ENCODE measurements at places on chromosomes 3 and 15.

GRCh38 chr3:183447206-183448001 is 19.0 kb upstream of the MCF2L2 start:
- DNase-seq, result peak; percentile 44

- DNase-seq, result no peak
These were observed 459.2 kb upstream of the ALCAM start for GRCh38 chr3:104907507-104907906.

DNA sequence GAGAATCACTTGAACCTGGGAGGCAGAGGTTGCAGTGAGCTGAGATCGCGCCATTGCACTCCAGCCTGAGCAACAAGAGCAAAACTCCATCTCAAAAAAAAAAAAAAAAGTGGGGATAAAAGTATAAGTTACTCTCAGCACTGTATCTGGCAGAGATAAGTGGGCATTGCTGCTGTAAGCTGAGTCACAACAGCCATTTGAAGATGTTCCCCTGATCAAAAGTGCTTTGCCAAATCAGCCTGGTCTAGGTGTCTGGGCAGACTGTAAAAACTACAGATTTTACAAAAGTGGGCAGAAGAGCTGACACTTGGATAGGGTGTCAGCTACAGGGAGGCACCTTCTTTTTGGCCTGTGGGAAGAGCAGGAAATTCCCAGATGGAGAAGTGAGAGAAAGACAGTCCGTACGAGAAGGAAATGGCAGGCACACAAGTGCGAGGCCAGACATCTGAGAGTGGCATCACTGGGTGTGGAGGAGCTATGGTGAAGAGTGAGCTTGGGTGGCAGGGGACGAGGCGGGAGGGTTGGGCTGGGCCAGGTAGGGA is 78.5 kb downstream of the TRAK1 start:
- no peak for DNase-seq

- no peak for DNase-seq
These were observed 191.9 kb downstream of the STT3B start for GRCh38 chr3:31724651-31725050.

- DNase-seq, result no peak
These were observed 161.7 kb downstream of the MBNL1 start for GRCh38 chr3:152430223-152431002.
